Stimulated activated CD8-positive, alpha-beta memory T cell treated with anti-CD3 and anti-CD28 coated beads, Interleukin-7, amount 100 ng/mL, for 1 hour (primary cell): ENCODE measurements at places on chromosomes 5 and 9.

GRCh38 chr5:114727358-114727757 lies 365.5 kb downstream of the KCNN2 start:
- DNase-seq, result no peak

DNA sequence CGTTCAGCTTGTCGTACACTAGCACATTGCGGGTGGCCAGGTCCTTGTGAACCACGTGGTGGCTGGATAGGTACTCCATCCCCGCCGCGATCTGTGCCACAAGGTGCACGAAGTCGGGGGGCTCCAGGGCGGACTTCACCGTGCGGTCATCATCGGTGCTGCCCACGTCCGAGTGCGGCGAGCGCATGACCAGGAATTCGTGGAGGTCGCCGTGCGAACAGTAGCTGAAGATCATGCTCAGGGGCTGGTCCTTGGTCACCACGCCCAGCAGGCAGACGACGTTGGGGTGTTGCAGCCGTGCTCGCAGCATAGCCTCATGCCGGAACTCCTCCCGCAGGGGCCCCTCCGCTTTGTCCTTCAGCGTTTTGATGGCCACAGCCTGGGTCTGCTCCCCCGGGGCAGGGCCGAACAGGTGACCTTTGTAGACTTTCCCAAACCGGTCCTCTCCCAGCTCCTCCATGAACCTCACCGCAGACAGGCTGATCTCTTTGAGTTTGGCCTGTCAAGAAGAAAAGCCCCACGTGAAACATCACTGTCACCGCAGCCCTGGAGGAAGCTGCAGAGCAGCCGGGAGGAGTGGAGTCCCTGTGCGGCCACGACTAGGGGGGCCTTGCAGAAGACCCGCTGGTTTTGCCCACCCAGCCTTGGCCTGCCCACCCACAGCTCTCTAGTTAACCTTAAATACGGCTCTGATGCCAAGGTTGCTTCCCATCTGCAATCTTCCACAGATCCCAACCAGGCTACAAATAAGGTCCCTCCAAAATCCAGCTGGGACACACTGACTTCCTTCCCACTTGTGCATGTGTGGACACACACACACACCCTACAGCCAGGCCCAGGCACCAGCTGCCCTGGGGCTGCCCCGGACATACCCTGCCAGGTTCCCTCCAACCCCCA lies 225.2 kb downstream of the ROR2 start:
- no peak for DNase-seq

DNA sequence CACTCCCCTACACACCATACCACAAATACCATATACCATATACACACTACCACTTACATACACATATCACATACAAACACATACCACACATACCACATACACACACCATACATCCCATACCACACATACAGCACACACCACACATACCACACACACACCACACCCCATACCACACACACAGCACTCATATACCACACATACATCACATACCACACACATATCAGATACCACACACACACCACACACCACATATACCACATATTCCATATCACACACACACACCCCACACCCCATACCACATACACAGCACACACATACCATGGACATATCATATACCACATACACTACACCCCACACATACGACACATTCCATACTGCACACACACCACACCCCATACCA lies 276.6 kb downstream of the GADD45G start:
- DNase-seq, result no peak

GRCh38 chr5:103224118-103224893 lies 34.3 kb upstream of the MACIR start:
- no peak for DNase-seq

DNA sequence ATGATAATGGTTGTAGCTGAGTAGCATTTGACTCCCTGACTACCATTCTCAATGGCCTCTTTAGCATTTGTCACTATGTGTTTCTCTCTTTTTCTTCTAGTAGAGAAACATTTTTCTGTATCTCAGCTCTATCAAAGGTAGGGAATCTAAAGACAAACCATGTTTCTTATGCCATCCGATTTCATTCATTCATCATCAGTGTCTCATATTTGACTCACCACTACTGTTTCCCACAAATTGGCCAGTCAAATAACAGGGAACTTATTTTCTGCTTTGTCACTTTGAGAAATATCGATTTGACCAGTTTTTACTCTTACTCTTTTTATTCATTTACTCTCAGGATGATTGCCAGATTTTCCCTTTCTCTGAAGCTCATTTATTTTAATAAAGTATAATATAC lies 282.3 kb downstream of the TMEM167A start:
- DNase-seq, result no peak

- DNase-seq, result no peak
Measured at GRCh38 chr5:74294231-74294705, 346.3 kb downstream of the ENC1 start.

- no peak for DNase-seq
Measured at GRCh38 chr9:131943351-131943841, 136.3 kb downstream of the MED27 start.

DNA sequence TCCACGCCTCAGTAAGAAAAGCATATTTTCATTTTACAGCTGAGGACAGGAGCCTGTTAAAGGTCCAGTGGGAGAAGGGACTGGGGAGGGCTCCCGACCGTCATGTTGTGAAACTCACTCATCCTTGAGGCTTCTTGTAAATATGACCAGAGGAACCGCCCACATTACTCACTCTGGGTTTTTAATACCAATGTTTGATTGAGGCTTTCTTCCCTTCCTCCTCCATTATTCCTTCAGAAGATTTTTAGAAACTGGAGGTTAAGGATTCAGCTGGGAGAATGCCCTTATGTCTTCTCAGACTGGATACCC lies 61.4 kb upstream of the GLRX start:
- no peak for DNase-seq

- no peak for DNase-seq
Measured at GRCh38 chr9:37675661-37676060, 24.9 kb downstream of the FRMPD1 start.

DNA sequence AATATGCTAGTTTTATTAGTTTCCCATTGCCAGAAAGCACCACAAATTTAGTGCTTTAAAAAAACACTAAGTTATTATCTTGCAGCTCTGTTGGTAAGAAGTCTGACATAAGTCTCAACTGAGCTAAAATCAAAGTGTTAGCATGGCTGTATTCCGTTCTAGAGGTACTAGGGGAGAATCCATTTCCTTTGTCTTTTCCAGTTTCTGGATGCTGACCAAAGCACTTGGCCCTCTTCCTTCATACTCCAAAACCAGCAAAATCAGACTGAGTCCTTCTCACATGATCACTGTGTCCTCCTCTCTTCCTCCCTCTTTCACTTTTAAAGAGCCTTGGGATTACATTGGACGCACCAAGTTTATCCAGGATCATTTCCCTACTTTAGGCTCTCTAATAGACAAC lies 9.5 kb downstream of the CDH18 start:
- DNase-seq, result no peak
